ENCODE measurements at places on chromosomes 1 and 21.

DNA sequence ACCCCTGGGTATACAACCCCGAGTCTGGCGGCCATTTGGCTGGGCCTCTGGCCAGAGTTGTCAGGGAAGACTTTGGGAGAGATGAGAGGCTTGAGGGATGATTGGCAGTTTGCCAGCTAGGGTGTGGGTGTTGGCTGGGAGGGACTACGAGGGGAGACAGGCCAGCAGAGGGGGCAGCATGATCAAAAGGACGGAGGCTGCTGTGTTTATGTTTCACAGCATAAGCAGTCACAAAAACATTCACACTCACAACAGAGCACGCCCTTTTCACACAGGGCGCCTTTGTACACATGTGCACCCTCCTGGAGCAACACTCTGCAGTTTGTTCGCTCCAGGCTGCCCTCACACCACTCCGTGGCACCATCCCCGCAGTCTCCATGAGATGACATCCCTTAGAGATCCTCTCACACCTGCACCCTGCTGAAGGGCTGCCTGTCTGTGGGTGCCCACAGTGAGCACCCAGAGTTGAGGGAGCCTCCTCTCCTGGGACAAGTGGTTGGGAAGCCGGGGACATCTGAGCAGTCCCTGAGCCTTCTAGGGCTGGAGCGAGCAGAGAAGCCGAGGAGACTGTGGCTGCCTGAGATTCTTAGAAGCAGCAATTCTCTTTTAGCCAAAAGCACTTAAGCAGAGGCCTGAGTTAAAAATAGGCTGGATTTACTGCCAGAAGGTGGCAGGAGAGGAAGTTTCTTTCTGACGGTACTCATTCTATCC is 15.4 kb downstream of the EFNA3 start:
- peak; percentile 83 for DNase-seq

DNA sequence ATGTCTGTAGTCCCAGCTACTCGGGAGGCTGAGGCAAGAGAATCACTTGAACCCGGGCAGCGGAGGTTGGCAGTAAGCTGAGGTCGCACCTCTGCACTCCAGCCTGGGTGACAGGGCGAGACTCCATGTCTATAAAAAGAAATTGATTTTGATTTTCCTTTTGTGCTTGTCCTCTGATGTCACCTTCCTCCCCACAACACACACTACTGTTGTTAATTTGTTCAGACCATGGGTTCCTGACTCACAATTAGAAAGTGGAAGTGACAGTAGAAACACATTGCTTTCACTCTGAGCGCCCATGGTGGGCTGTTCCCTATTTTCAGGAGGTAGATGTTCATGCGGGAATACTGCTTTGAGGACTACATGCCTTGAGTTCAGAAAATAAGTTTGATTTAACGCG is 165.5 kb upstream of the KCNJ6 start:
- no peak for DNase-seq

GRCh38 chr1:57003398-57004139 is 37.8 kb upstream of the C8B start:
- DNase-seq, result no peak

- DNase-seq, result peak; percentile 21
These were observed 458.0 kb upstream of the DEPDC1 start for GRCh38 chr1:68954841-68955240.

GRCh38 chr21:39518055-39518846 is 66.5 kb downstream of the SH3BGR start:
- DNase-seq, result peak; percentile 66

GRCh38 chr1:227869851-227870305 is 54.4 kb downstream of the PRSS38 start:
- DNase-seq, result no peak

- no peak for DNase-seq
These were observed 9.3 kb downstream of the LEPR start for GRCh38 chr1:65429806-65430205.
